NAMALWA (cell line): ENCODE measurements at places on chromosomes 6 and 20.

DNA sequence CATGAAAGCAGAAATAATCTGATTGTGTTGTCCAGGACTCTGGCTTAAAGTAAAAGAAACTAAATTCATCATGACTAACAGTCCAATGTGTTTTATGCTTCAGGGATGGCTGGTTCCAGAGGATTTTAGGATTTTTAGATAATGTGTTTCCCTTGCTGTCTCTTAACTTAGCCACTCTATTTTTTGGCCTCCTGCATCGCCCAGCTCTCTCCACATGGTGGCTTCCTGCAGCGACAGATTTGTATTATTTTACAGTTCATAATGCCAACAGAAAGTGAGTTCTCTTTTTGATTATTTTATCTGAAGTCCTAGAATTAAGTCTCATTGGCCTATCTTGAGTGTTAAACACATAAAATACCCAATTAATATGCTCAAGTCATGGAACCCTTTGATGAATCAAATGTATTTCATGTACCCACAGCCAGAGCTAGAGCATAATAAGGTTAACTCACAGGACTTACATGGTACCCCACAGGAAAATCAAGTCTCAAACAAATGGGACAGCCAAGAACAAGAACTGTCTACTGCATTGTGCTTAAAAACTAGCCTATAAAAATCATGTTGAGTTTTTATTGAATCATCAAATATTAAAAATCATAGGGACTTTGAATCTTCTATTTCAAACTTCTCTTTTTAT is 582.5 kb downstream of the DOK5 start:
- DNase-seq = peak; percentile 19

- DNase-seq = no peak
These were observed 614.2 kb downstream of the TENT5A start for GRCh38 chr6:81138236-81138635.

DNA sequence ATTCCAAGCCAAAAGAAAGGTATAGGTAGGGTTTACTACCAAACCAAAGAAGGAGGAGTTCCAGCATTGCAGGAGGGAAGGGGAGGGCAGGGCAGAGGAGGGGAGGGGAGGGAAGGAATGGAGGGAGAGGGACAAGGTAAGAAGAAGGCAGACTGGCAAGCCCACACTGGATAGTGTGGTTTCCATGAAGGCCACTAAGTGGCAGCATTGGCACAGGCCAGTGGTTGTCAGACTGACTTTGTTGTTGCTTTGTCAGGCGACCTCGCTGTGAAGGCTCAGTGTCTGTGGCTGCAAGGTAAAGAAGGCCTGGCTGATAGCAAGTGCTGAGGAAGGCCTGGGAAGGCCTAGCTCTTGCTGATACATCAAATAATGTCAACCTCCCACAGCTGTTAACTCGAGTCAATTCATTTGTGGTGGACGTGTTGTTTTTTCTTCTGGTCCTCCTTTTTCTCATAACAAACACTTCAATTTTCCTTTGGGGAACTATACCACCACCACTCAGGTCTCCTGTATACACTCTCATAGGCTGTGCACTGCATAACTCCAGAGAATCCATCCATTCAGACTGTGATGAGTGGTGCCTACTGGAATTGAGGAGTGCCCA is 7.7 kb upstream of the ZNF334 start:
- peak; percentile 61 for DNase-seq

DNA sequence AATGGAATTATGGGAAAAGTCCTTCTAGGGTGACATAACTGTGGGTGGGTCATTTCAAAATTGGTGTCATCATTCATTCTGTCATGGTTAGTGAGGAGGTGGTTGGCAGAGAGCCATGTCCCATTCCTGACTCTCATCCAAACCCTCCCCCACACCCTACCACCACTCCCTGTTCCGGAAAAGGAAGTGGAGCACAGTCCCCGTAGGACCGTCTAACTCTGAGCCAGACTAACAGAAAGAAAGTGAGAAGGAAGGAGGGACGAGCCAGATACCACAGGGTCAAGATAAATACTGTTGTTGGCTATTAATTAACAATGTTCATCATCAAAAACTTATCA is 4.8 kb downstream of the TRIM10 start:
- DNase-seq = no peak

GRCh38 chr6:170125456-170126300 is 165.2 kb downstream of the DLL1 start:
- DNase-seq = no peak

DNA sequence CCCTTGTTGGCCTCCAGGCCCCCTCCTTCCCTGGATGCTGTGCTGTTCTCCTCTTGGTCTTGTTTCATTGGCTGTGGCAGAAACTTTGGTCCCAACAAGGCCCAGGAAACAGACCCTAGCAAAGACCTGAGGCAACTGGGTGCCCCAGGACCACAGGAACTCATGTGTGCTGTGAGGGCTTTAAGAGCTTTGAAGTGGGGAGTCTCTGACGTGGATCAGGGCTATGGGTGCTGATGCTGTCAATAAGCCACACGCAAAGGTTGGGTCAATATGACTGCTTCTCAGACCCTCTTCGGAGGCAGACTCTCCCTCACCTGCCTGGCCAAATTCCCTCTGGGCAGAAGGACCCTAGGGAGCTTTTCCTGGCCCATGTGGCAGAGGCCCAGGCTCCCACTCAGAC is 91.5 kb upstream of the MLN start:
- no peak for DNase-seq

- DNase-seq = no peak
These were observed 6.1 kb upstream of the LEMD2 start for GRCh38 chr6:33794910-33795623.

DNA sequence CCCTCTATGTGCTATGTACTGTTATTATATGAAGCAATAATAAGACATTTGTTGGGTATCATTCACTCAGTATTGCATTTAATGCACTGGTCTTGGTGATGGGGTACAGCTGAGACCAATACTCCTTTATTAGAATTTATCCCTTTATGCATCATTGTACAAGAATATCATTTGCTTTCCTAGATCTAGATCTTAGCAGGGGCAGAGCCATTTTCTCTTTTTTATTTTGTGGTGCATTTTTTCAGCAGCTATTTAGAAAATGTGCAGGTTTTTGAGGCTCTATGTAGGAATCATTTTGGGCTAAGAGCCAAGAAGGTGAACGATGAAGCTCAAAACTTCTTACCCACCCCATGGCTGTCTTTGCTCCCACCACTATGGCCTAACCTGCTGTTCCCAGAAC is 114.2 kb downstream of the OR2B2 start:
- no peak for DNase-seq

DNA sequence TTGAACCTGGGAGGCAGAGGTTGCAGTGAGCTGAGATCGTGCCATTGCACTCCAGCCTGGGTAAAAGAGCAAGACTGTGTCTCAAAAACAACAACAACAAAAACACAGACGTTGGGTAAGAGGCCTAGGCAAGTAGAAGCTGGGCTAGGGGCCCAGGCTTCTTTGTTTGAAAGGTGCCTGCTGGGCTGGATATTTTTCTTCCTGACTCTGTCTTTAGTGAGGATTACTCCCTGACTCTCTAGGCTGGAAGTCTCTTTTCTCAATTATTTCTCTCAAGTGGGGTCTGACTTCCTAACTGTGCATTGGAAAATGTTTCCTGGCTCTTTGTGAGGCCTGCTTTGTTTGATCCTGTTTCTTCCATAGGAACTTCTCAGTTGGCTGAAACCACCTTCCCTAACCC is 76.5 kb upstream of the DTNBP1 start:
- no peak for DNase-seq

GRCh38 chr20:37878835-37879599 is 23.9 kb upstream of the VSTM2L start:
- DNase-seq = no peak

DNA sequence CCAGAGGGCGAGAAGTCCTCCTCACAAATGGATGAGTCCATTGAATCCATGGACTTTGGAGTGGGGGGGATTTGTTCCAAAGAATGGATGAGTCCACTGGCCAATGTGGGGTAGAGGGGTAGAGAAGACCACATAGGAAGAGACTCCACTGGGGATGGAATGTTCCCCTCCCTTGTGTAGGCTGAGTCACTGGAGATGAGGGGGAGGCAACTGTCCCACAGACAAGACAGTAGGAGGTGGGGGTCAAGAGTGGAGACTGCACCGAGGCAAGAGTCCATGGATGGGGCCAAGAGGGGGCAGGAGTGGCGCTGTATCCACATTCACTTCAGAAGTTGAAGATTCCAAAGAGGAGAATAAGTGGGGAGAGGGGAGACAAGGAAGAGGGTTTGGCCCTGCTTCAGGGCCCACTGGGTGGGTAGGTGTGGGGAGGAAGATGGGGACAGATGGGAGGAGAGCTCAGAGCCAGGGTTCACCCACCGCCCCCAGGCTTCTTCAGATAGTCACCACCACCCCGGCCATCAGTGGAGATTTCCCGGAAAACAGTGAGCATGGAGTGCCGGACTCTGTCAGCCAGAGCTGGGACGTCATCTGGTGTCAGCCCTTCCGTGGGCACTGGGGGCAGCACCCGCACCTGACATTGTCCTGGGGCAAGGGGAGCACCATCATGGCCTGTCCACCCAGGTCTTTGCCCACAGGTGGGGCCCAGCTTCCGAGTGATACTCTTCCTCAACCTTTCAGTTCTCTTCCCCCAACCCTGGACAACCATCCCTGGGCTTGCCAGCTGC is 4.6 kb downstream of the EGFL8 start:
- DNase-seq = no peak

- no peak for DNase-seq
These were observed 21.6 kb downstream of the UQCC2 start for GRCh38 chr6:33689879-33690278.

DNA sequence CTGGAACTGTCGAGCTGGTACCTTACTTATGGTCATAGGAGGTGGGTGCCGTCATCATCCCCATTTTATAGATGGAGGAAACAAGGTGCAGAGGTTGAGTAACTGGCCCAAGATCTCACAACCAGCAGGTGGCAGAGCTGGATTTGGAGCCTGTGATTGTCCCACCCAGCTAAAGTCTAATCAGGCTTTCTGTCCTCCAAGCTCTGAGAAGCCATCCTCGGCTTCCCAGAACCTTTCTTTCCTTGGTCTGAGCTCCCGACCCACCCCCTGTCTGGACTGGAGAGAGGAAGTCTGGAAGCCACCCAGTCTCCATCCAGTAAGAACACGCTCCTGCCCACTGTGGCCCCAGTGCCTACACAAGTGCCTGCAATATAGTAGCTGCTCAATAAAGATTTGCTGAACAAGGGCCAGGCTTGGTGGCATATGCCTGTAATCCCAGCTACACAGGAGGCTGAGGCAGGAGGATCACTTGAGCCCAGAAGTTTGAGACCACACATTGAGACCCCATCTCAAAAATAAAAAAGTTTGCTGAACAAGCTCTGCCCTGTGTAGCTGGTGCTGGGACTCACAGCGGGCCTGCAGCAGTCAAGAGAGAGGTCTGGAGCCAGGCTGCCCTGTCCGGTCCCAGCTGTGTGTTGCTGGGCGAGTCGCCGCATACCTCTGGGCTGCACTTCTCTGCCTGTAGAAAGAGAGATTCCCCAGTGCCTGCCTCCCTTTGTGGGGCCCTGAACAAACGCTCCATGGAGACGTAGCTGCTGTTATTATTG is 32.5 kb upstream of the DLGAP4 start:
- peak; percentile 62 for DNase-seq

- peak; percentile 65 for DNase-seq
These were observed 12.2 kb upstream of the NCOA3 start for GRCh38 chr20:47489448-47489872.

DNA sequence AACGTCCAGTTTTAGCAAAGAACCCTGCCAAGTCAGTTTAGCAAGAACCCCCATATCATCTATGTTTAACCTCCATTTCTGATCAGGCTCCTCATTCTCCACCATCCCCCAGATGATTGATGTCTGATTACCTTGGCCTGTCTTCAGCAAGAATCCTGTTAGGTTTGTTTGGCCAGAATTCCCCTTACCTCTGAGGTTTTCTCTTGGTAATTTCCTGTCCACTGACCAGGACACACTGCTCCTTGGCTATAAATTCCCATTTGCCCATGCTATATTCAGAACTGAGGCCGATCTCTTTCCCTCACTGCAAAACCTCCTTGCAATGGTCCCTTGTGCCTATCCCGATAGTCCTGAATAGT is 27.0 kb downstream of the ZNF311 start:
- no peak for DNase-seq

- DNase-seq = no peak
These were observed 74.2 kb upstream of the PHIP start for GRCh38 chr6:79152269-79152737.

DNA sequence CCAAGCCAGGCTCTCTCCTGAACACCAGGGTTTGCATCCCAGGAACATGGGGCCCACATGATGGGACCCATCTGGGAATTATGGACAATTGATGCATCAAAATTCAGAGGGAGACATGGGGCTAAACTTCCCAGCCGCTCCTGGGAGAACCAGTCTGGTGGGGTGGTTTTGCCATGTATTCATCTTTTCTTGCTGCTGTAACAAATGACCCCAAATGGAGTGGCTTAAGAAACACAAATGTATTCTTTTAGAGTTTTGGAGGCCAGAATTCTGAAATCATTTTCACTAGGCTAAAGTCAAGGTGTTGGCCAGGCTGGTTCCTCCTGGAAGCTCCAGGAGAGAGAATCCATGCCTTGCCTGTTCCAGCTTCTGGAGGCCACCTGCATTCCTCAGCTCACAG is 6.5 kb downstream of the SLC13A3 start:
- DNase-seq = no peak

DNA sequence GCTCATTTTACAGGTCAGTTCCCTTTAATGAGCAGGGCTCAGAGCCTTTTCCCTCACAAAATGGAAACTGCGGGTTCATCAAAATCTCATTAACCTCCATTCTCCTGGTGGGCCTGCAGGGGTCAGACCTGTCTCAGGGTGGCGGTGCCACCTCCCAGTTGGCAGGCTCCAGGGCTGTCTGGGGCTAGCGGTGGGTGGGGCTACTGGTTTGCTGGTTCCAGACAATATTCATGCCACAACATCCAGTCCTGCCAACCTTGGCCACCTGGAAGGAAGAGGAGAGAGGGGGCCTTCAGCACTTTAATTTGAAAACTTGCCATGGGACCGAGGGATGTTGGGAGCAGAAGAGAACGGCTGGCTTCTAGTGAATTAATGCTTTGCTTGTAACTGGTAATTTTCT is 41.9 kb upstream of the CTNNBL1 start:
- peak; percentile 64 for DNase-seq

DNA sequence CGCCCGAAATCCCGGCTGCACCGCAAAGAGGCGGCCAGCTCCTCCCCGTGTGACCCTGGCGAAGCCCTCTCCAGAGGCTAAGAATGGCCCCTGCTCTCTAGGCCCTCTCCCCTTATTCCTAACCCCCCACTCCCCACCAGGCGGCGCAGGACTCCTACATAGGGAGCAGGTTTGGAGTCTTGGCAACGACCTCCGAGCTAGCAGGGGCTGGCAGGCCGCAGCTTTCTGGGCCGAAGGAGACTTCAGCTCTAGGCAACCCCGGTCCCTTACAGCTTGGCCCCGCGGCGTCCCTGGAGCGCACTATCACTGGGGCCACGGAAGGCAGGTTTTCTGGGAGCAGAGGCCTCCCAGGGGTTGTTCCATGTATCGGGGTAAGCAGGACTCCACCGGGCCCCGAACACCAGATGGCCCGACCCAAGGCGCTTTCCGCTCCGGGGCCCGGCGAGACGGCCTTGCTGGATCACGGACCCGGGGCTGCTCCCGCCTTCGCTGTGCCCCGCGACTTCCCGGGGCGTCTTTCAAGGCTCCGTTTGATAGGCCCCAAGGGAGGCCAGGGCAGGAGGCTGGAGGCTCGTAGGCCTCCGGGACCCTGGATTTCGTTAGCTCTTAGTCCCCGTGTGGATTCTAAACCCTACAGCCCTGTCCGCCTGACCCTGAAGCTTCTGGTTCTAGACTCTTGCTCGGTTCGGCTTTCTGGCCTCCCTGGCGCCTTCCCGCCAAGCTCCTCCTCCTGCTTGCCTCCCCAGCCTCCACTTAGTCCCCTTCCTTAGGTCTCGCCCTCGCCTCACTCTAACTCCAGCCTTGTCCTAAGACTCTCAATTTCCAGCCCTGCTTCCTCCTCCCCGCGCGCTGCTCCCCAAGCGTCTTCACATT is 1.9 kb downstream of the SLC32A1 start:
- peak; percentile 66 for DNase-seq

- DNase-seq = peak; percentile 79
These were observed 723 bp upstream of the ARID1B start for GRCh38 chr6:156776470-156776839.
